ENCODE measurements at places on chromosomes 6 and 20.

DNA sequence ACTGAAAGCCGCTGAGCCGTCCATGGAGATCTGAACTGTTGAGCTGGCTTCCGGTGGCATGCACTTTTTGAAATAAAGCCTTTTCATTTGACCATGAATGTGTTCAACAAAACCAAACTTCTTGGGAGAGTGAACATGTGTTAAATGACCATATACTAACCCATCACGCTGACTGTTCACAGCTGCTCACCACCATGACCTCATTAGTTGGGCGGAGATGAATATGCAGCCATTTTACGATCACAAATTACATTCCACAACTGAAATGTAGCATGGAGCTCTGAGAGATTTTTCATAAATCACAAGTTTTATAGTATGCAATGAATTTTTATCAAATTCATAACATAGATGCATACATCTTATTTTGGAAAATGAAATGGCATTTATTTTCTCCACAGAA lies 4.2 kb downstream of the RAMACL start:
- DNase-seq: no peak

DNA sequence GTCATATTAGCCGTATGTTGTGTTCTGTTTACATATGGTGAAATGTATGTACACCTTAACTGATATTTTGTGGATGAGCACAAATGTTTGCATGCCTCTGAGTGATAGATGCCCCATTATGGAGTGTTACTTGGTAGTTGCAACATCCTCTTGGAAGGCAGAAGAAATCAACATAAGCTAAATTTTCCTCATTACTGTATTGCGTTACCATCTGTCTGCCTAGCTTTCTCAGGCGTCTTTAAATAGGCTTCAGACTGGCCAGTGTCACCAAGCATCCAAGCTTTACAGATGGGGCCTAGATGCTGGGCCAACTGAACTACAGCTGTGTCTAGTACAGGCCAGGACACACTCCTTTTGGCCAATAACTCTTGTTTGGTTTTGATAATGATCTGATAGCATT lies 250.6 kb downstream of the SAMD5 start:
- no peak for DNase-seq

DNA sequence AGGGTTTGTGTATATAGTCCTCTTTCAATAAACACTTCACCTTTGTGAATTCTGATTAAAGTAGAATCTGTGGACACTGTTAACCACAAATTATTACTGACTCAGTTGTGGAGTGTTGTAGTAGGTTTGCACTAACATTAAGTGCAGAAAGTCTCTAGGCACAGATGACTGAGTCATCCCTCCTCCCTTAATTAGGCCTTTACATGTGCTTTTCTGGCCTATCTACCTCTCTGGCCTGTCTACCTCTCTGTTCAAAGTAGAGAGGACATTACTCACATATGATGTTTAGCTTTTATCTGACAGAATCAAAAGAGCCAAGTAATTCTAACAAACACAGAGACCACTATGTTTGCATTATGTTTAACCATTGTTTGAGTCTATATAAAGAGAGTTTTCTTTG lies 783.0 kb downstream of the TENT5A start:
- DNase-seq: no peak

DNA sequence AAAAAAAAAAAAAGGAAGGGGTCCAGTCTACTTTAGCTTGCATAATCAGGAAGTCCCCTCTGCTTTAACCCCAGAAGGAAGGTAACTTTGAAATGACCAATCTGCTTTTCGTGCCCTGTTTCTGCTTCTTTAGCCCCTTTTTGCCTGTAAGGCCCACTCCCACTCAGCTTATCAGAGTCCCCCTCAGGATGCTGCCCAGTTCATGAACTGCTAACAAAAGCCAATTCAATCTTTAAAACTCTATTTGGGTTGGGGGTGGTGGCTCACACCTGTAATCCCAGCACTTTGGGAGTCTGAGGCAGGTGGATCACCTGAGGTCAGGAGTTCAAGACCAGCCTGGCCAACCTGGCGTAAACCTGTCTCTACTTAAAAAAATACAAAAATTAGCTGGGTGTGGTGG lies 12.3 kb downstream of the GHRH start:
- DNase-seq: no peak

GRCh38 chr20:19492687-19493336 lies 265.2 kb upstream of the RIN2 start:
- DNase-seq: no peak

DNA sequence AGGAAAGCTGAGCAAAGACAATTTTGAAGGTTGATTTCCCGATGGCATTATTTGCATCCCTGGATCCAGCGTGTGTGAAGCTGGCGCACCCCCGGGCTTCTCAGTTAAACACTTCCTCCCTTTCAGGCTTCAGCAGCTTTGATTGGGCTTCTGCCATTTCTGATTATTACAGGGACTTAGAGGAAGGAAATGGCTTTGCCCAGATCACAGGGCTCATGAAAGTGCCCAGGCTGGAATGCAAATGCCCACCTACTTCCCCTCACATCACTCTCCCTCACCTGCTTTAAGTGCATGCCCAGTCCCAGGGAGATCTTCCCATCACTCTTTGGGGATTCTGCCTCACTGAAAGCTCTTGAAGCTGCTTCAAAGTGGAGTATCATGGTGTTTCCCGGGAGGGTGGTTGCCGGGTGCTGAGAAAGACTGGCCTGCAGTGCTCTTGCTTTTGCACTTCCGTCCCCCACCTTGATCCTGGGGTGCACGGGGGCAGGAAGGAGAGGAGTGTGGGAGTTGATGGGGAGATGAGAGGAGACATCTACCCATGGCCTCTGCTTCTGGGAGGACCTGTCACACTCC lies 28.3 kb downstream of the PHACTR3 start:
- no peak for DNase-seq

DNA sequence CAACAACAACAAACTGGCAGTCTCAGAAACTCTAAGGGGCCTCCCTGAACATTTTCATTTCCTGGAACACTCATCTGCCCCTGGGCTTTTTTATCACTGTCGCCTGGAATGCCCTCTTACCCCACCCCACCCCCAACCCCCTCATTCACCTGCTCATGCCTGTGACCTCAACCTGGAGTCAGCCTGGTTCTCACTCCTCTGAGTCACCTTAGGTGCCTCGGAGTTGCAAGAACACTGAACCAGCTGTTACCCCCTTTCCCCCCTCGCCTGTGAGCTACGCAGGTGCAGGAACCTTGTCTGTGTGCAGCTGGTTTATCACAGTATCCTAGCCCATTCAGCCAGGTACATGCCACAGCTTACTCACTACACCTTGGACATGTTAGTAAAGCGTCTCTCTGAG lies 12.8 kb upstream of the SNAI1 start:
- DNase-seq: no peak

- DNase-seq: no peak
Measured at GRCh38 chr6:57220083-57220703, 1.9 kb downstream of the RAB23 start.

All from CD4-positive, alpha-beta T cell treated with Interleukin-10 for 1 hour (primary cell).